Right cardiac atrium (tissue), 5 donors: ENCODE measurements at places on chromosomes 12 and 14.

GRCh38 chr14:96271421-96271762, 15.4 kb downstream of the BDKRB1 start:
- no peak for DNase-seq

DNA sequence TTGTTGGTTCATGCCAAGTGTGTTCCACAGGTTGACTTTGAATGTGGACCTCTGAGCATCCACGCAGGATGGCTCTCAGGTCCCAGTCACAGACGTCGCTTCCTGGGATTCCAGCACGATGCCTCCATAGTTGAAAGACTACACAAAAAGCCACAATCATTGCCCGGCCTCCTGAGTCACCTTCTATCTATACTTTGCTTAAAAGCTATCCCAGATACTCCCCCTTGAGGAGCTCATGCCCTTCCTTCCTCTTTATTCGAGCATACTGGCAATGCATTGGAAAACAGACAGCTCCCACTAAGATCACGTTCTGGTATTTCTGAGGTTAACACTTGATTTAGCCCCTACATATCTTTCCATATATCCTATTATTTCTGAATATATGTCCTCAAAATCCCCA, 40.1 kb downstream of the ZNF664 start:
- DNase-seq, result no peak

- DNase-seq, result no peak
Observed at GRCh38 chr14:53927171-53927570, 29.5 kb downstream of the BMP4 start.

DNA sequence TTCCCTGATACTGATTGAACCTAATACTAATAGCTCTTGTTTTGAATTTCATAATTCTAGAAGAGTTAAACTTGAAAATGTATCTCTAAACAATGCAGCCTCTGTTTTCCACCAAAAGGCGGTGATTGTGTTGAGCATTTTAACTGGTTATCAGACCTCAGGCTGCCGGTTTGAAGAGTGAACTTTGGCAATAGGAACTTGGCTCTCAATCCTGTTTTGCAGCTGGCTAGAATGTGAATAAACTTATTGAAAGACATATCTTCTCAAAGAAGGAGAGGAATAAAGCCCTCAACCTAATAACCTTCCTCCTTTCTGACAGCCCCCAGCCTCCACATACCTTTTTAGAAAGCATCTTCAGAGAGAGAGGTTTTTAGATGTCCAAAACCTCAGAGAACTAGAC, 105.4 kb downstream of the SRGAP1 start:
- DNase-seq, result no peak

DNA sequence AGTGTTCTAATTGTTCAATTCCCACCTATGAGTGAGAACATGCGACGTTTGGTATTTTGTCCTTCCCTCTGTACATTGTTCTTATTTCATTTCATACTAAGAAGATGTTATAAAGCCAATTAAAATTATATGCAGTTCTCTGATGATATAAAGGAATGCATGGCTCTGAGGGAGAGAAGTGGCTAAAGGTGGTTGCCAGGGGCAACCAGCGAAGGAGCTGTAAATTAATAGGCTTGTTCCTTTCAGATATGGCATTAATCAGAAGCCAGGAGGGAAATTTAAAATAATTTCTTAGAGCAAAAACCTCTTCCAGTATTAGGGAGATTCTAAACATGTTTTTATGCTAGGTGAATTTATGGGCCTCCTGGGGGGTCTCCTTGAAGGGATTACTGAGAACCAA, 227.8 kb downstream of the TMEM117 start:
- DNase-seq, result no peak

DNA sequence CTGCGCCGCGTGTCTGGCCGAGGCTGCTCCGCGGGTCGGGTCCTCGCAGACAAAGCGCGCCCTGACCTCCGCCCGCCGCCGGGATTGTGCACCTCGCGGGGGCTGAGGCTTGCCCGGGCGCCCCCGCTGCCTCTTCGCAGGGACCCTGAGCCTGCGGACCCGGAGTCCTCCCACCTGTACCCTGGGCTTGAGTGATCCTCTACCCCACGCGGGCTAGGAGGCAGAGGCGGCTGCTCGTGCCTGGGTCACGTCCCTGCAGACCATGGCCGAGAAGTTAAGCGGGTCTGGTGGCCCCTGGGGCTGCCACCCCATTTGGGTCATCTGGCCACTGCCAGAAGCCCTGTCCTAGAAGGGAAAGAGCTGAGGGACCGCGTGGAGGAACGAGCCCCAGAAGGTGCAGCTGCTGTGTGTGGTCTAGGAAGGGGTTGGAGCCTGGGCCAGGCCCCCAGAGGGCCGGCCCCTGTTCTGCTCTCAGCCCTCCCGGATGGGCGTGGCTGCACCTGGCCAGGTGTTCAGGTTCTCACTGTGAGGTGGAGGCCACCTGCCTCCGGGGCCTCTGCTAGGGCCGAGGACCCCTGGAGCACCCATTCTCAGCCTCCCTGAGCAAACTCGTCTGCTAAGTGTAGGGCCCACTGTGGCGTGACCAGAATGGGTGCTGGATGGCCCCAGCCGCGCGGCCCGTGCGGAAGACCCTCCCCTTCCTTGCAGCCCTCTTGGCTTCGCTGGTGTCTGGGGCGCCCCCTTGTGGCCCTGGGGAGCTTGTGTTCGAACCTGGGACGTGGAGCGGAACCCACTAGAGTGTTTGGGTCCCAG, 49.6 kb downstream of the LRCOL1 start:
- DNase-seq, result peak; percentile 82

GRCh38 chr12:27105746-27106536, 23.6 kb upstream of the C12orf71 start:
- DNase-seq, result no peak

DNA sequence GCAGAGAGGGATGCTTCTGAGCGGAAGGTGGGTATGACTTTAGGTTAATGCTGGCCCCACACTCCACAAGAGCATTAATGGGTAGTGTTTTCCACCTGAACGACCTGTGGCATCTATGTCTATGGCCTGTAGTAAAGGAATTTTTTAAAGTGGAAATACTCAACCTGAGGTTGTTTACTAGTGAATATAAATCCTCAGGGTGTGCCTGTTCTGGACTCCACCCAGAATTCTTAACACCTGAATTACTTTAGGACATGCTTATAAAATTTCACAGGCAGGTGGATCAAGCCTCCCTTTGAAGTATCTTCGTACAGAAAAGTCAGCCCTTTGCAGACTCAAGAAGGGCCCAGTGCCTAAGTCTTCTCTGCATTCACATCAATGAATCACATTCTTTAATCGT, 196.1 kb downstream of the ESR2 start:
- DNase-seq, result no peak

DNA sequence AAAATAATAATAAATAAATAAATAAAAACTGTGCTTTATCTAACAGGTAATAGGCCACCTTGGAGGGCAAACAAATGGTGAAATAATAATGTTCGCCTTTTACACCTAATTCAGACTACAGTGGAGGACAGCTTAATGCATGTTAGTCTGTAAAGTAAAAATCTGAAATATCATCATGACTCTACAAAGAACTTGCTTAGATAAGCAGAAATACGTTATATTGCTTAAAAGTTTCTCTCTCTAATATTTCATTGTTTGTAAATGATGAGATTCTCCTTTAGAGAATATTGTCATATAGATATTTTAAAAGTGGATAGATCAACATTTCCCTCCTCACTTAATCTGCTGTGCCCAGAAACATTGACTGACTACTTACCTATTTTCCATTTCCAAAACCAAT, 98.7 kb upstream of the PDZRN4 start:
- no peak for DNase-seq

- no peak for DNase-seq
Observed at GRCh38 chr12:123762715-123763052, 583 bp downstream of the DNAH10 start.

GRCh38 chr12:79121486-79121885, 256.9 kb downstream of the SYT1 start:
- no peak for DNase-seq

- no peak for DNase-seq
Observed at GRCh38 chr12:74043343-74043742, 494.3 kb upstream of the ATXN7L3B start.

DNA sequence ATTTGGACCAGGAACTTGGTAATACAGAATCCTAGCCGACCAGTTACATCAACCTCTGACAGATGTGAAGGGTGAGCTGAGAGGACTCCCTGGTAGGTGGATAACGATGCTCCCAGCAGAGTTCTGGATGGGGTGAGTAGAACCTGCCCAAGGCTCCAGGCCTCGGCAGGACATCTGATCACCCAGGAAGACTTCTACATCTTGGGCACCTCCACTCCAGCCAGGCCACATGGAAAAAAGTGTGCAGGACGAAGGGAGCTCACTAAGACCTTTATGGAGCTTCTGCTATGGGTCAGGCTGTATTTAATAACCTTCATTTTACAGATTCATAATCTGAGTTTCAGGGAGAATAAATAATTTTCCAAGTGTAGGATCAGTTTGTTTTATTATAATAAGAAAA, 1028.7 kb downstream of the BCL11B start:
- DNase-seq, result no peak

GRCh38 chr14:97838986-97839385, 1041.8 kb downstream of the VRK1 start:
- no peak for DNase-seq

DNA sequence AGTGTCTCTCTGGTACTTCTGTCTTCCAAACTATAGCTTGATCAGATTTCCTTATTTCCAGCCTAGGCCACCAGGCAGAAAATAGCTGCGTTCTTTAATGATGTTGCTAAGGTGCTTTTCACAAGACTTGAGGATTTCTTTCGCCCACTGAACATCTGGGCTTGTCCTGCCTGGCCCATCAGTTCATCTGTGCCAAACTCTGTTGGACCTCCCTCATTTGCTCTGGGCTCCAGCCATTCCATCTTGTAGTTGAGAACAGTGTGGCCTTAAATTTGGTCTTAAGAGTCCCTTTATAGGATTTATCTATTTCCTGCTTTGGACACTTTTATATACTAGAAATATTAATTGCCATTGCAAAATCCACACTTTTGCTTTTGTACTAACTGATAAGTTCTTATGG, 109.6 kb downstream of the TTLL5 start:
- DNase-seq, result no peak

GRCh38 chr14:103710771-103711377, 4.4 kb downstream of the XRCC3 start:
- DNase-seq, result peak; percentile 39

DNA sequence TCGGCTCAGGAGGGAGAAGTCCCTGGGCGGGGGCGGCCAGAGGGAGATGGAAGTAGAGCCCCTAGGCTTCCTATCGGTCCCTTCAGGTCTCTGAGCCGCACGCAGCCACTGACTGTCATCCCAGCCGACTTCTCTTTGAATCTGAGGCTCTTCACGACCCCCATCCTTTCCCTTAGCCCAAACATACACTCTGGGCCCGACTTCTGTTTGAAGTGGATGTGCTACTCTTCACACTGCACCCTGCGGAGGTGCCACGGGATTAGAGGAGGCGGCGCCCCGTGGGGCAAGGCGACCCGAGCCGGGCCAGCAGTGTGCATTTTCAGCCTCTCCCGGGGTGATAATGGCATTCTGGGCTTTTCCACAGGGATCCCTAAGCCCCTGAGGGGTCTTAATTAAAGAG, 6.0 kb upstream of the DACT1 start:
- DNase-seq, result peak; percentile 30

- DNase-seq, result no peak
Observed at GRCh38 chr14:92446771-92447170, 66.8 kb upstream of the RIN3 start.

- no peak for DNase-seq
Observed at GRCh38 chr12:15209782-15210181, 11.4 kb downstream of the RERG start.
